Breast epithelium (tissue), 4 donors: ENCODE measurements at places on chromosomes 7 and 10. TPM values are rescaled to one million over a fixed set of nuclear protein-coding genes. Genes with fewer than 3 reads are reported as not detected.

Gene EBLN1
- not detected for total RNA-seq

Gene CNNM1
- total RNA-seq, result 0.98 TPM

Gene EN2
- total RNA-seq, result not detected

Gene CALML5
- total RNA-seq, result 31.0 TPM

Gene TRIM50
- total RNA-seq, result not detected

Gene PKD1L1
- 0.33 TPM for total RNA-seq

Gene SBDS
- 124 TPM for total RNA-seq

Gene LRRC61
- 8.0 TPM for total RNA-seq

Gene YAE1
- total RNA-seq, result 24.6 TPM
